ENCODE measurements at places on chromosomes 4 and X. TPM values are rescaled to one million over a fixed set of nuclear protein-coding genes. Genes with fewer than 3 reads are reported as not detected.

The ARMCX4 gene
- total RNA-seq: 2.5 TPM

The NUDT11 gene
- total RNA-seq: 0.60 TPM

The CLDN2 gene
- total RNA-seq: not detected

GRCh38 chr4:15294202-15294601 is 133.6 kb upstream of the C1QTNF7 start:
- no peak for DNase-seq

GRCh38 chr4:149885896-149886295 is 70.3 kb upstream of the IQCM start:
- DNase-seq: no peak

DNA sequence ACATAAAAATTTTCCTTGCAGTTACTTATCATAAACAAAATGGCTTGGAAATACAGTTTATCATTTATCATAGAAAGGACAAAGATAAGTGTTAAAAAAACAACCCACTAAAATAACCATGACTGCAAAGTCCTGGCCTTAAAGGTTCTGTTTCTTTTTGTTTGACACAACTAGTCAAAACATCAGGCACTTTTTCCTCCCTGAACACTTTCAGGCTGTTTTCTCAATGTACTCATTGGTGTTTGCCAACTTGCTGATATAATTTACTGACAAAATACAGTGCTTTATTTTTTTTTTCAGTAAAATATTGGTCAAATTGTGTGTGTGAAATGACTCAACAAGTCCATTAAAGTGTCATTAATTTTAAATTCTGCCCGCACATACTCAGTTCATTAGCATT is 156.6 kb downstream of the ADGRL3 start:
- DNase-seq: no peak

The FAM241A gene
- total RNA-seq: 1.2 TPM

- no peak for DNase-seq
Observed at GRCh38 chr4:169818063-169818679, 60.4 kb upstream of the HPF1 start.

The LIMCH1 gene
- not detected for total RNA-seq

The MAGT1 gene
- 56.3 TPM for total RNA-seq

The XAGE1A gene
- total RNA-seq: not detected

The DIPK2B gene
- total RNA-seq: not detected

DNA sequence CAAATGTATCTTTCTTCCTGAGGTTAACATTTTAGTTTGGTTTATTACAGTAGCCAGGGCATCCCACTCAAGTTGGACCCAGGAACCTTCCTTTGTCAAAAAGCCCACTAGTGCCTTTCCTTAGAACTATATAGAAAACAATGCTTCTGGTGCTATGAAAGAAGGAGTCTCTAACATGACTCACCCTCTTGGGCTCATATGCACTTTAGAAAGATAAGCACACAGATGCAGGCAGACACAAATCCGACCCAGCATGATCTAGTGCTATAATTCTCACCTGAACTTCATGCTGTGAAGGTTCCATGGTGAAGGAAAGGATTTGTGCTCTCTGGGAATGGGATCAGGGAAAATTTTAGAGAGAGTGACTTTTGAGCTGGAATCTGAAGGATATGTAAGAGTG is 289.4 kb downstream of the ANKRD50 start:
- no peak for DNase-seq

- DNase-seq: no peak
Observed at GRCh38 chrX:115952417-115953092, 218.0 kb upstream of the AGTR2 start.

The CXCL1 gene
- total RNA-seq: not detected

The LDOC1 gene
- 20.8 TPM for total RNA-seq

DNA sequence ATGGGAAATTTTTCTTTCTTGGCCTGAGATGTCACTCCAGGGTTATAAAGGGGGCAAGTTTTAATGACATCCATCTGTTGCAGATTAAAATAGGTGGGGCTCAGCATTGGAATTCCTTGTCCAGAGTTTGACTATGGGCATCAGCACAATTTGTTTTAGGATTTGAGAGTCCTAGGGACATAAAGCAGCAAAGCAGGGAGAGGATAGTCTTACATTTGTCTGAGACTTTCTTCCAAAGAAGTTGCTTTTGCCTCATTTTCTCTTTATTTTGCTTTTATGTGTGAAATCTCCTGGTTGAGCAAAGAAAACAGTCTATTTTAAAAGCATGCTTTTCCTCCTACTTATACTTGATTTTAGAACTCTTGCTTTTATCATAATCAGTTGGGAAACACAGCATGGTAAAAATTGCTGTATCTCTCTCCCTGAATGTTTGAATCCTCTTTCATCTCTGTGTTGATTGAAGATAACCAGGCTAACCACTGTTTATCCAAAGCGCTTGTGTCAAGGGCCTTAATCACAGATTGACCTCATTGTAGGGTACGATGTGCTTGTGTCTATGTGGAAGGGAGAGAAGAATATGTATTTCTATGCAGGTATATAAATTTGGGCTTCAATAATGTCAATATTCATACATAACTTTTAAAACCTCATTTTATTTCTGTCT is 121.5 kb downstream of the ANK2 start:
- DNase-seq: no peak
